Purkinje cell (primary cell): ENCODE measurements at places on chromosomes 3 and 15. TPM values are rescaled to one million over a fixed set of nuclear protein-coding genes. Genes with fewer than 3 reads are reported as not detected.

GP5 gene
- not detected in 2 replicates for polyA plus RNA-seq

SMCO1 gene
- polyA plus RNA-seq = 1.5 TPM in 1 of 2 replicates, not detected in the other

ZPLD1 gene
- polyA plus RNA-seq = not detected in 2 replicates

FYTTD1 gene
- 29.0 and 32.1 TPM in 2 replicates for polyA plus RNA-seq

C3orf85 gene
- polyA plus RNA-seq = not detected in 2 replicates

CHRNA7 gene
- polyA plus RNA-seq = 1.7 TPM in 1 of 2 replicates, not detected in the other

SCN5A gene
- not detected in 2 replicates for polyA plus RNA-seq

CPLX3 gene
- 2.4 TPM in 1 of 2 replicates, not detected in the other for polyA plus RNA-seq

GBE1 gene
- 69.3 and 75.1 TPM in 2 replicates for polyA plus RNA-seq

FAIM gene
- polyA plus RNA-seq = 26.4 and 27.6 TPM in 2 replicates

CRBN gene
- polyA plus RNA-seq = 158 and 253 TPM in 2 replicates

CISH gene
- 0.14 TPM in 1 of 2 replicates, not detected in the other for polyA plus RNA-seq

APPL1 gene
- polyA plus RNA-seq = 47.8 and 49.0 TPM in 2 replicates

SAMMSON gene
- not detected in 2 replicates for polyA plus RNA-seq

SPESP1 gene
- 2.8 and 22.1 TPM in 2 replicates for polyA plus RNA-seq

UMPS gene
- 14.0 and 23.9 TPM in 2 replicates for polyA plus RNA-seq

PEX5L gene
- 1.4 and 15.9 TPM in 2 replicates for polyA plus RNA-seq

MKRN3 gene
- 6.7 and 14.7 TPM in 2 replicates for polyA plus RNA-seq

ATOSA gene
- 59.0 and 62.0 TPM in 2 replicates for polyA plus RNA-seq

CCR8 gene
- not detected in 2 replicates for polyA plus RNA-seq

HGD gene
- not detected in 2 replicates for polyA plus RNA-seq

TRH gene
- 0.40 TPM in 1 of 2 replicates, not detected in the other for polyA plus RNA-seq

SYNPR gene
- 8.6 and 36.9 TPM in 2 replicates for polyA plus RNA-seq

TLR9 gene
- polyA plus RNA-seq = not detected in 2 replicates

ANKRD63 gene
- not detected in 2 replicates for polyA plus RNA-seq

C2CD4B gene
- polyA plus RNA-seq = 0.29 TPM in 1 of 2 replicates, not detected in the other

CNTN4 gene
- polyA plus RNA-seq = 49.9 and 60.9 TPM in 2 replicates

AMOTL2 gene
- 7.6 and 10.5 TPM in 2 replicates for polyA plus RNA-seq

HTR3E gene
- polyA plus RNA-seq = not detected in 2 replicates

GOLGA8G gene
- polyA plus RNA-seq = not detected in 2 replicates

EOMES gene
- 0.18 and 0.52 TPM in 2 replicates for polyA plus RNA-seq

C2CD4A gene
- polyA plus RNA-seq = not detected in 2 replicates

DHX36 gene
- polyA plus RNA-seq = 78.0 and 94.6 TPM in 2 replicates

FMN1 gene
- polyA plus RNA-seq = 0.91 TPM in 1 of 2 replicates, not detected in the other

SEMA3F gene
- 0.10 TPM in 1 of 2 replicates, not detected in the other for polyA plus RNA-seq

PTX3 gene
- 0.92 TPM in 1 of 2 replicates, not detected in the other for polyA plus RNA-seq

NR2E3 gene
- 1.3 and 1.5 TPM in 2 replicates for polyA plus RNA-seq

ITGB5 gene
- 1.8 and 3.7 TPM in 2 replicates for polyA plus RNA-seq

USP19 gene
- polyA plus RNA-seq = 2.1 and 3.5 TPM in 2 replicates

P2RY1 gene
- 6.2 and 11.5 TPM in 2 replicates for polyA plus RNA-seq

IL20RB gene
- polyA plus RNA-seq = not detected in 2 replicates

SLC28A2 gene
- polyA plus RNA-seq = 0.70 TPM in 1 of 2 replicates, not detected in the other

HES1 gene
- 7.5 and 8.4 TPM in 2 replicates for polyA plus RNA-seq

SLC9C1 gene
- not detected in 2 replicates for polyA plus RNA-seq

TMEM40 gene
- not detected in 2 replicates for polyA plus RNA-seq

CHRNB4 gene
- polyA plus RNA-seq = 0.41 TPM in 1 of 2 replicates, not detected in the other

KLHL40 gene
- polyA plus RNA-seq = not detected in 2 replicates

PPARG gene
- not detected in 2 replicates for polyA plus RNA-seq

MAGEL2 gene
- polyA plus RNA-seq = 0.18 and 0.98 TPM in 2 replicates

ECE2 gene
- 1.2 and 3.1 TPM in 2 replicates for polyA plus RNA-seq

TSEN2 gene
- 25.3 and 26.3 TPM in 2 replicates for polyA plus RNA-seq

CASR gene
- polyA plus RNA-seq = not detected in 2 replicates

TNNC1 gene
- 0.71 TPM in 1 of 2 replicates, not detected in the other for polyA plus RNA-seq

RPS17 gene
- 540 and 566 TPM in 2 replicates for polyA plus RNA-seq

FOXB1 gene
- not detected in 2 replicates for polyA plus RNA-seq

CIB2 gene
- 1.4 and 6.7 TPM in 2 replicates for polyA plus RNA-seq

CDC25A gene
- 0.69 and 0.94 TPM in 2 replicates for polyA plus RNA-seq
